Inflammatory macrophage treated with lipopolysaccharide for 1 hour (primary cell): ENCODE measurements at places on chromosomes 5 and 9.

DNA sequence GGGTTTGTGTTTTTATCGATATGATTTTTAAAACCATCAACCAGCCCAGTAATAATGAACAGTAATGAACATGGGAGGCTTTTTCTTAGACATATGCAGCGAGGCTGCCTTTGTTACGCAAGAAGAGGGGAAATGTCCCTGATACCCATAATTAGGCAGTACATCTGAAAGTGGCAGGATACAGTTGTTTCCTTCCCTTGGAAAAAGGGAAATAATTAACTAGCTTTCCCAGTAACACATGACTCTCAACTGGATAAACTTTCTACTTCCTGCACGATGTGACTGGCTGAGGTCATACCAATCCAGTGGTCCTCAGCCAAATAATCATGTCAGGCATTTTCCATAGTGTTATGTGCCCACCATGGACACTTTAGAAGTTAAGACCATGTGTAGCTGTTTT is 431.6 kb upstream of the C9orf72 start:
- DNase-seq, result no peak

DNA sequence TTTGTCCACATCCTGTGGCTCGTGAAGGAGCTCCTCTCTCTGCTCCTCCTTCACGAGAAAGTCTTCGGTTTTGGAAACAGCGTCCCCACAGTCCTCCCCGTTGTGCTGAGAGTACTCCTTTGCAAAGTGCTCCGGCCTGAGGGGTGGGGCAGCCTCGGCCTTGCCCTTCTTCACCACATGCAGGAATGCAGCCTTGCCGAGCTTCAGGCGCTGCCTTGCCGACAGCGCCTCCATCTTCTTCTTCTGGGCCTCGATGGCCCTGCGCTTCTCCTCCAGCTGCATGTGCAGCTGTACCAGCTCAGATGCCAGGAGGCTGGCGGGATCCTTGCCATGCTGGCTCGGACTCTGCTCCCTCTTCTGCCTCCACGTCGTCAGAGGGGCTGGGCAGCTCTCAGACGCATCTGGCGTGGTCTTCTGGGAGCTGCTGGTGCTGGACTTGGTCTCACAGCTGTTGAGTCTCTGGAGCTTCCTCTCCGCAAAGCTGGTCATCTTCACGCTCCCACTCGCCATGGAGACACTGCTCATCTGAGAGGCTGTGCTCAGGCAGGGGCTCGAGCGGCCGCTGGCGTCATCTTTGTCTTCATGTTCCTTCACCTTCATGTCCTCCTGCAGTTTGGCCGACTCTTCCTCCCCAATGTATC is 85.5 kb downstream of the CAMSAP1 start:
- DNase-seq, result no peak

DNA sequence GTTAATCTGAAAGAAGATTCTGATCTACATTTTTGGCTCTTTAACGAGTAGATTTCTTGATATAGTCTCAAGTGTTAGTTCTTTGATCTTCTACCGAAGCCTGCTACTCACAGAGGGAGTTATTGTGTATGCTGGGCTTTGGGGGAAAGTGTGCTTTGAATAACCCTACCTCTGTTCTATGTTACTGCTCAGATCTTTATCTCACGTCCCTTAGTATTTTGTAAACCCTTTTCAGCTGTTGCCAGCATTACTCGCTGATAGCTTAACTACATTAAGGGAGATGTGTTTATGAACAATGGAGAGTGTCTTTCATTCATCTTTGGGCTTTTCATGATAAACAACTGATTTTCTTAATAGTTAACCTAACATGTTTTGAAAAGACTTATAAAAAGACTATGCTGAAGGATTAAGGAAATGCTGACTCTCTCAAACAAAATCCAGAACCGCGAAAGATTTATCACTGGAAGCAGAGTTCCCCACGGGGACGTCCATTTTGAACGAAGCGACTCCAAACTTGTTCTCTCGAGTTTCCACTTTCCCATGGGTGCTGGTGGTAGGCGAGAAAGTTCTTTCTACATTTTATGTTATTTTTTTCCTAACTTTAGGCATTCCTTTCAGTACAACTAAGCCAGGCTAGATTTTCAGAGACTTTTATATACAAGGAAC is 27.9 kb upstream of the ALDH1A1 start:
- DNase-seq, result no peak

- no peak for DNase-seq
These were observed 10.1 kb downstream of the TLR4 start for GRCh38 chr9:117714282-117714681.

GRCh38 chr9:93280661-93281259 is 96.8 kb downstream of the WNK2 start:
- DNase-seq, result no peak

GRCh38 chr9:117744856-117745389 is 40.7 kb downstream of the TLR4 start:
- peak; percentile 18 for DNase-seq

DNA sequence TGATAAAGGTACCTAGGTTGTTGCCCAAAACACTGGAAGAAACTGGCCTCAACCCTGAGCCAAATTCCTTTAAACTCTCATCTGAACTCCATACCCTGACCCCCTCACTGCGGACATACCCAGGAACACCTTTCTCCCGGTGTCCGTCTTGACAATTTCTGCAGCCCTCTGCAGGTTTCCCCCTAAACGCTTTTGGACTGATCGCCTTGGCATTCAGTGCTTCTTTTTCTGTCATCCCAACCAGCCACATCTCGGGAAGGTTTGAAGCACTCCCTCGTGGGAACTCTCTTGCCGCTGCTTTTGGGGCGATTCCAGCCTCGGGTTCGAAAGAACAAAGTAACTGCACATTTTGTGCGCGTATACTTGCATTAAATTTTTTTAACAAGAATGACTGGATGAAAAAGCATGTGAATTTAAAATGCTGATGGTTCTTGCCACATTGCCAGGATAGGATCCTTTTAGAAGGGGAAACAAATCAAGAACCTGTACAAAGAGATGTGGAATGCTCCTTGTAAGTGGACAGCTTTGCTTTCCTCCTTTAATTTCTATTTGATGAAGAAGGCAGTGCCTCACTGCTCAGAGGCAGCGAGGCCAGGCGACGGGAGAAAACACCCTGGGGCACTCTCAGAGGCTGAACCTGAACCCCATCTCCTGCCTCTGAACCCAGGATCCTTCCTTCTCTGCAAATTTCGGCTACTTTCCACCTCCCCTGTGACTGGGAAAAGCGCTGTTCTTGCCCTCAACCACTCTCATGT is 615 bp downstream of the PSMD5 start:
- no peak for DNase-seq

DNA sequence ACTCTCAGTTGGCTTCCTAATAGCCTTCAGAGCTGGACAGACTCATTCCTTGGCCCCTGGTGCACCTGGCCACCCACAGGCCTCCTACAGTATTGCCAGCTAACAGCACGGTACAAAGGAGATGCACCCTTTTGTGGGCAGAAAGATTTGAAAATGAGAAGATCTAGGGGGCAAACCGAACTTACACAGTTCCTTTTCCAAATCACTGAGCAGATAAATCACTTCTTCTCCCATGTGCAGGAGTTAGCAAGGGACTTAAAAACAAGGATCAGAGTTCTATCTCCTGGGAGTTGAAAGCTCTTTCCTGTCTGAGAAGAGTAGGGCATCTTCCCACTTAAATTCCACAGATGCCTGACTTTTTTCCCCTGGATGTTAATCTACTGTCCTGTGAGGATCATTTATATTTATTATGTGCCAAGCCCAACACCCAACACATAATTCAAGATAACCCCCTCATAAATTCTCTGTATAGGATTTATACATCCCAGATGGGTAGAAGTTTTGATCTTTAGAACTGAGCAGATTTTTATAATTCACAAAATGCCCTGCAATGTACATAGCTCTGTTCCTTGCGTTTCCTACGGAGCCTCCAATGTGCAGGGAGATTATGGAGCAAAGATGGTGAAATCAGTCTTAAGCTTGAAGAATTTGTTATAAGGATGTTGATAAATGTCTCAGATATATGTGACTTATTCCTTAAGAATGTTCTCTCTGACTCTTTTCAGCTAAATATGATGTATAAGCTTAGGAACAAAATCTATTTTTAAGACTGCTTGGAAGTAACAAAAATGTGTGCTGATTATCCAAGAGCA is 207.2 kb upstream of the DAPK1 start:
- DNase-seq, result no peak

GRCh38 chr9:121744002-121744686 is 92.7 kb downstream of the DAB2IP start:
- DNase-seq, result no peak

DNA sequence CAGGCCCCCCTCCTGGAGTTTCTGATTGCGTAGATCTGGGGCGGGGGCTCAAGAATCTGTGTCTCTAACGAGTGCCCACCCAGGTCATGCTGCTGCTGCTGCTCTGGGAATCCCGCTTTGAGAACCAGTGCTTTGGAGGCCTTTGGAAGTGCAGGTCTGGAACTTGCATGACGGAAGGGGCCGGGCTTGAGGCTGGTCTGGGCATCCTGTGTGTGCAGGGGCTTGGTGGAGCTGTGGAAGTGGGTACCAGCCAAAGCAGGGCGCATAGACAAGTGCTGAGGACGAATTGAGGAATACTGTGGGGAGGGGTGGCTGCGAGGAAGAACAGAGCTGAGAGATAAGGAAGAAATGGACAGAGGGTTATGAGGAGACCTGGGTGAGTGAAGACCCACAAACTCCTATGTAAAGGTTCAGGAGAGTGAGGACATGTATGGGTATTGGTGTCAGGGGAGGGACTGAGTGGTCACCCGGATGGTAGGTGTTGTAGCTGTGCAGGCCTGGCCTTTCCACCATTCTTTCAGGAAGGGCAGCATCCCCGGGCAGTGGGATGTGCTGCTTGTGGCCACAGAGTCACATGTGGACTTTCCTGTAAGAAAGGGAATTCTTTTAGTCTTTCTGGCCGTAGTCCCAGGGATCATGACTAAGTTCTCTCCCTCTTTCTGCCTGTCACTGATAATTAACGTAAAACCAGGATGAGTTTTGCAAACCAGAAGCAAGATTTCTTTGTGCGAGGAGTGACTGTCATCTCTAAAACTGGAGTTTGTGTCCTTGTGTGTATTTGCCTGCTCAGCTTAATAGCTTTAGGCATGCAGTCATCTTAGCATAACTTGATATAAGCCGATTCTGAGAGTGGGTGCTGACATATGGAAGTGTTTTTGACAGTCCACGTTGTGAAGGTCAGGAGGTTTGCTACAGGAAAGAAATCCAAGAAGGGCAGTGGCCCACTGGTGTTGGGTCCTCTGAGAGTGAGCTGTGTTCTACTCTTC is 43.3 kb upstream of the TJP2 start:
- DNase-seq, result no peak

DNA sequence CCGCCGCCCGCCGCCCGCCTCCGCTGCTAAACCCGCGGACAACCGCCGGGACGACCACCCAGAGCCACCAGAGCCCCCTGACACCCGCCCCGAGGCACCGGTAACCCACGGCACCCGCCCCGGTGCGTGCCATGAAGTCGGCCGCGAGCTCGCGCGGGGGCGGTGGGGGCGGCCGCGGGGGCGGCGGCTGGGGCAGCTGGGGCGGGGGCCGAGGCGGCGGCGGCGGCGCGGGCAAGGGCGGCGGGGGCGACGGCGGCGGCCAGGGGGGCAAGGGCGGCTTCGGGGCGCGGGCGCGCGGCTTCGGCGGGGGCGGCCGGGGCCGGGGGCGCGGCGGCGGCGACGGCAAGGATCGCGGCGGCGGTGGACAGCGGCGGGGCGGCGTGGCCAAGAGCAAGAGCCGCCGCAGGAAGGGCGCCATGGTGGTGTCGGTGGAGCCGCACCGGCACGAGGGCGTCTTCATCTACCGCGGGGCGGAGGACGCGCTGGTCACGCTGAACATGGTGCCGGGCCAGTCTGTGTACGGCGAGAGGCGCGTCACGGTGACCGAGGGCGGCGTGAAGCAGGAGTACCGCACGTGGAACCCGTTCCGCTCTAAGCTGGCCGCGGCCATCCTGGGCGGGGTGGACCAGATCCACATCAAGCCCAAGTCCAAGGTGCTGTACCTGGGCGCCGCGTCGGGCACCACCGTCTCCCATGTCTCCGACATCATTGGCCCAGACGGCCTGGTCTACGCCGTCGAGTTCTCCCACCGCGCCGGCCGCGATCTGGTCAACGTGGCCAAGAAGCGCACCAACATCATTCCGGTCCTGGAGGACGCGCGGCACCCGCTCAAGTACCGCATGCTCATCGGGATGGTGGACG is 499 bp downstream of the FBLL1 start:
- DNase-seq, result no peak

- no peak for DNase-seq
These were observed 34.7 kb downstream of the SLC6A7 start for GRCh38 chr5:150224483-150225027.

GRCh38 chr5:19885040-19885824 is 102.8 kb downstream of the CDH18 start:
- no peak for DNase-seq

GRCh38 chr9:127608104-127608966 is 3.7 kb upstream of the STXBP1 start:
- peak; percentile 29 for DNase-seq

DNA sequence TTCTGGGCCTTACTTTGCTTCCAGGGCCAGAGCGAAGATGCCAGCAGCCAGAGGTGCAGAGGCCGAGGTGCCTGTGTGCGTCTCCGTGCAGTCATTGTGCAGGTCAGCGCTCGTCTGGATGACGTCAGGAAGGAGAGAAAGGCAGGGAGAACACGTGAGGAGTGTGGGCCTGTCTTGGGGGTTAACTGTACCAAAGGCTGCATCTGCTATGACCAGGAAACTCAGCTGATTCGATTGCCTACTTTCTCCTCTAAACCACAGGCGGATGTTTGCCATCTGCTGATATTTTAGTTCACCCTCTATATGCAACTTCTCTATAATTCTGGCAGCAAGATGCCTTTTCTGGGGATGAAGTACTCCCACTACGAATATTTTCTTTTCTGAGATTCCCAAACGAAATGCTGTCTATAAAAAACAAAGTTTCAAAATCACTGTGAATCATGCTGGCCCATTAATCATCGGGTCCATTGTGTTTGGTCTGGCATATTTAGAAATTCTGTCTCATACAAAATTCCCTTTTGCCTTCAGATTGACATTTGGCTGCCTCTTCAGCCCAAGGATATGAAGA is 24.8 kb downstream of the PCSK1 start:
- DNase-seq, result peak; percentile 37

GRCh38 chr5:79143684-79144379 is 32.2 kb downstream of the BHMT start:
- DNase-seq, result no peak

GRCh38 chr5:83750749-83751148 is 30.1 kb upstream of the HAPLN1 start:
- peak; percentile 23 for DNase-seq

DNA sequence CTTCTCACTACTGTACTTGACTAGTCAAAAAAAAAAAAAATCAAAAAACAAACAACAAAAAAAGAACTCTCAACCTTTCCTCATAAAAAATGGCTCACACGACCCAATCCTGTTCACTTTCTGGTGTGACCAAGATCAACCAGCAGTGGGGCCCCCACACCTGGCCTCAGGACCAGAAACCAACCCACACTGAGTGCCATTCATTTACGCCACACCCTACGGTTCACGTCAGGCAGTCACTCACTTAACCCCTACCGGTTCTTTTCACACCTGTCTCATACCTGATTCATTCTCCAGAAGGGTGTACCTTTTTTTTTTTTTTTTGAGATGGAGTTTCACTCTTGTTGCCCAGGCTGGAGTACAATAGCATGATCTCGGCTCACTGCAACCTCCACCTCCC is 5.7 kb downstream of the SUSD1 start:
- DNase-seq, result no peak

- no peak for DNase-seq
These were observed 27.3 kb downstream of the LHFPL2 start for GRCh38 chr5:78621291-78621738.
